Panc1 (cell line): ENCODE measurements at places on chromosomes 16 and 17. TPM values are rescaled to one million over a fixed set of nuclear protein-coding genes. Genes with fewer than 3 reads are reported as not detected.

Gene FBXW10B
- 0.54 TPM for total RNA-seq

Gene TMEM100
- 0.10 TPM for total RNA-seq

Gene ZP2
- total RNA-seq: not detected

Gene COTL1
- 302 TPM for total RNA-seq

- H3K27ac ChIP-seq: no peak overlapping the region
- no peaks in the 10 kb centered on the region; the same call in 1 of the 2 replicates for H3K36me3 ChIP-seq
- H3K4me1 ChIP-seq: no peaks in the 10 kb centered on the region
- H3K27me3 ChIP-seq: peaks cover 10% of the 10 kb centered on the region
- DNase-seq: no peak
Measured at GRCh38 chr16:86012221-86012620, 113.3 kb downstream of the IRF8 start.

- H3K36me3 ChIP-seq: no peaks in the 10 kb centered on the region
- H3K27me3 ChIP-seq: no peaks in the 10 kb centered on the region
- no peak overlapping the region for H3K4me3 ChIP-seq
- DNase-seq: no peak
- H3K4me1 ChIP-seq: no peaks in the 10 kb centered on the region
Measured at GRCh38 chr16:70659546-70659945, 13.2 kb downstream of the IL34 start.

GRCh38 chr16:11149011-11149616, 106.9 kb downstream of the SOCS1 start:
- no peaks in the 10 kb centered on the region for H3K27me3 ChIP-seq
- H3K27ac ChIP-seq: no peak overlapping the region
- H3K4me3 ChIP-seq: no peak overlapping the region
- DNase-seq: no peak

GRCh38 chr17:69819316-69820087, 255.5 kb upstream of the KCNJ16 start:
- no peak for DNase-seq
- H3K27ac ChIP-seq: no peak overlapping the region
- H3K4me1 ChIP-seq: no peaks in the 10 kb centered on the region
- H3K36me3 ChIP-seq: no peaks in the 10 kb centered on the region
- no peak overlapping the region for H3K4me3 ChIP-seq

DNA sequence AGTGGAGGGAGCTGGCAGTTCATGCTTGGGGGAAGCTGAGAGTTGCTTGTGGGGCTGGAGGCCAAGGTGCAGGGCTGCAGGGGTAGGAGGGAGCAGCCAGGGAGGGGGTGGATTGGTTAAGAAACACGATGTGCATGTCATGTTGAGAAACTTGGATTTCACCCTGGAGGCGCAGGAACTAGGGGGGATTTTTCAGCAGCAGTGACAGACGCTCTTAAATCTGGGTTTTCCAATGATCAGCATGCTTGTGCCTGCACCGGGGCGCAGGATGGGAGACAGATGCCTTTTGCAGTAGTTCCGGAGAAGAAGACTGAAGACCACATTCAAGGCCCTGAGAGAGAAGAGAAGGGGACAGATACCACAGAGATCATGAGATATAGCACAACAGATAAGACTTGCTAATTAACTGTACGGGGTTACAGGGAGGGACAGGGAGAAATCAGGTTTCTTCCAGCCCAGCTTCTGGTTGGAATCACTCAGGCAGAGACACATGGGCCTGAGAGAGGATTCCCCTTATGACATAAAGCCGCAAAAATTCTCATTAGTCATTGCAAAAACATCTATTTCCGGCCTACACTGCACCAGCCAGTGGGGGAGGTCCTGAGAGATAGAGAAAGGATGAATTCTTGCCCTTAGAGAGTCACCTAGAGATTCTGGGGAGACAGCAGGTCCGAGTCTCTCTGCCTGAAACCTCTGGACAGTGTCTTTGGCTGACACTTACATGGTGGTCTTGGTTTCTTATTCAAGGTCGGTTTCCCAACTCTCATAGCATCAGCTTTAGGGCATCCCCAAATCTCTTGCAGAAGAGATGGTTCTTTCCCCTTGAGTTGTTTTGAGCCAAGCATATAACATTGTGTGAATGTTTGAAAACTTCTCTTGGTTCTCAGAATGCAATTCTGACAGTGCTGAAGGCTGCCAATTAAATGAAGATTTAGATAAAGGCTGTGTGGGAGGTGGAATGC, 27.1 kb downstream of the CDH13 start:
- no peaks in the 10 kb centered on the region for H3K4me1 ChIP-seq
- no peak overlapping the region for H3K27ac ChIP-seq
- H3K27me3 ChIP-seq: no peaks in the 10 kb centered on the region; the same call in 1 of the 2 replicates
- no peaks in the 10 kb centered on the region for H3K36me3 ChIP-seq

GRCh38 chr17:82396601-82397435, 21.3 kb upstream of the HEXD start:
- DNase-seq: no peak
- no peak overlapping the region for H3K4me3 ChIP-seq
- H3K4me1 ChIP-seq: peaks cover 7% of the 10 kb centered on the region; the same call in 1 of the 2 replicates
- no peaks in the 10 kb centered on the region for H3K27me3 ChIP-seq
